Stimulated activated CD8-positive, alpha-beta memory T cell treated with anti-CD3 and anti-CD28 coated beads, Interleukin-4, amount 100 ng/mL, for 48 hours (primary cell): ENCODE measurements at places on chromosomes 2 and 18.

- DNase-seq, result no peak
Measured at GRCh38 chr2:109700680-109701274, 86.6 kb downstream of the SOWAHC start.

DNA sequence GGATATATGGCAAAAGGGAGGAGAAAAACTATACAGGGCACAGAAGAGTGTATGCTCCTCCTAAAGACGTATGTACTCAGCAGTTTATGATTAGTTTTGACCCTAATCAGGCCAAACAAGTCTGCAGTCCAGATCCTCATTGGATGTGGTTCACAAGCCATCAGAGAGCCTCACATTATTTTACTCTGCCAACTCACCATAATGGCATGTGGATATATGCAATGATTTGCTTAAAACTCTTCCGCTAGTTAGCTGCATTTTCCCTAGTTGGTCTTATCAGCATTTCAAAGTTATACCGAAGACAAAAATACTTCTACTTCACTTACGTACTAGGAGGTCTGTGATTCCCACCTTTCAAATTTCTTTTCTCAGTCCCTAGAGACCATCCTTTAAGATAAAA is 198.4 kb downstream of the CMPK2 start:
- DNase-seq, result no peak

DNA sequence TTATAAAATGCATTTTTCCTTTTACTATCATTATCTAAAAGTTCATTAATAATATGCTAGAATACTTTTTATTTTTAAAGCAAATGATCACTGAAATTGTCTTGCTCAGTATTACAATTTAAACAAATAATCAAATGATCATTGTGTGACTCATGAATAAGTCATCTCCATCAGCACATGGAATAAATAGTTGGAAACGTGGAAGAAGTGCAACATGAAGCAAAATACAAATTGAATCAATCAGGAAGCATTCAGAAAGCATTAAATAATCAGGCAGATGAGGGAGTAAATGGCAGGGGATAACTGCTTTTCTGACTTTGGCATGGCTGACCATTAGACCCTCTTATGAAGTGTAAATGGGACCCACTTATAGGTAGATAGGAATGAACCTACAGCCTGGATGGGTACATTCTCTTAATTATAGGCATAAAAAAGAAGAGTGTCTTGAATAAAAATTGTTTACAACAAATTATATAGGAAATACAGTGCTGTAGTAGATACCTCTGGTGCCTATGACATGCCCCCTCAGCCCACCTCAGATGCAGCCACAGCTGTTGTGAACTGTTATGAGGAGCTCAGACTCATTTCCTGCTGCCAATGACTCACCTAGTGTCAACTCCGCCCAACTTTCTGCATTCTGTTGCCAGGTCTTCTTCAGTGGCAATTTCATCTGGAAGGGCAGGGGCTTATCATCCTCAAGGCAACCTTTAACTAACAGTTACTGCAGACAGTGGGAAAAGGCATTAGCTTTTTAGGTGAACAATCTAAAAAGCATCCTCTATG is 936.0 kb downstream of the TRIB2 start:
- DNase-seq, result peak; percentile 23

GRCh38 chr2:121644715-121645114 is 4.5 kb downstream of the CLASP1 start:
- no peak for DNase-seq

DNA sequence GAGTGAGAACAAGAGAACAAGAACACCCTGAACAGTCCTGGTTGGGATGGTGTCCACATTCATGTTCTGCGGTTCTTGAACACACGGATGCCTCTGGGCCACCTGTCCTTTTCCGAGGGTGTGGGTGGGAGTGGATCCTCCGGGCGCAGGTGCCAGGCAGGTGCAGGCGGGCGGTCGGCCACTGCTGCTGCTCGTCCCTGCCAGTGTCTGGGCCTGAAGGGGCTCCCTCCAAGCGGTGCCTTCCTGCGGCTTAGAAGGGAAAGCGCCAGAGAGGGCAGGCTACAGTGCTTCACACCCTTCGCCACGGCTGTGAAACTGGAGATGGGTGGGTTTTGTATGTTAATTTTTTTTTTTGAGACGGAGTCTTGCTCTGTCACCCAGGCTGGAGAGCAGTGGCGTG is 8.0 kb upstream of the D2HGDH start:
- no peak for DNase-seq

GRCh38 chr2:179311101-179311500 is 46.5 kb upstream of the SESTD1 start:
- no peak for DNase-seq

DNA sequence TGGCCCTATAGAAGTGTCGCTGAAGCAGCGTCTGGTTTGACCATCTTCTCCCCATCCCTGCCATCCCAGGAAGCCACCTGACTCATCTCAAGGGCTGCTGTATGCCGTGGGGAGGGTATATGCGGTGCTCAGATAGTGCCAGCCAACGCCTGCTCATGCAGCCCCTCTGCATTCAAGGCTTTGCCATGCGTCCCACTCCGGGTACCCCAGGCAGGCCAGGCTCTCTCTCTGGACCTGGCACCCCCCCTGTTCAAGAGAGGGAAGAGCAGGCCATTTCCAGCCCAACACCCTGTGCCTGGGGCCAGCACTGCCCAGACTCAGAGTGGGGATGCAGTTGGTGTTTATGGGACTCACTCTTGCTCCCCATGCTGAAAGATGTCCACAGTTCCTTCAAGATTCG is 130.0 kb downstream of the GLI2 start:
- no peak for DNase-seq

DNA sequence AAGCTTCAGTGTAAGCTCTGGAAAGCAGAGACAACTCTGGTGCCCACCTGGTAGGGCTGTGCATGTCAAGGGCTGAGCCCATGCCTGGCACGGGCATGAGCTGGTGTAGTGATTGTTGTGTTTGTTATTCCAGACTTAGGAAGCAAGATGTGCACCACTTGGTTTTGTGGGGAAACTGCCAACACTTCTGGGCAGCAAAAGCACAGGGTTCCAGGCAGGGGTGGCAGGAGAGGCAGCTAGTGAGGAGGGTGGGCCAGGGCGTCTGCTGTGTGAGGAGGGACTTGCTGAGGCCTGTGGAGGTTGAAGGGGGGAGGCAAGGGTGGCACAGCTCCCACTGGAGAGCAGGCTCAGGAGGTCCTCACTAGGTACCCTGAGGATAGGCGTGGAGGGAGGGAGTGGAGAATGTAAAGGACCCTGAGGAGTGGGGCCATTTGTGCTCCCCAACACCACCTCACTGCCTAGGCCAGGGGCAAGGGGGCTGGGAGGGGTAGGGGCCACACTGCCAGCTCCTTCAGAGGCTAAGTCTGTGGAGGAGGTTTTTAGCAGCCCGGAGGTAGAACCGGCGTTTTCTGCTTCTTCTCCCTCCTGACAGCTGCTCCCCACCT is 104.0 kb upstream of the POU3F3 start:
- no peak for DNase-seq

DNA sequence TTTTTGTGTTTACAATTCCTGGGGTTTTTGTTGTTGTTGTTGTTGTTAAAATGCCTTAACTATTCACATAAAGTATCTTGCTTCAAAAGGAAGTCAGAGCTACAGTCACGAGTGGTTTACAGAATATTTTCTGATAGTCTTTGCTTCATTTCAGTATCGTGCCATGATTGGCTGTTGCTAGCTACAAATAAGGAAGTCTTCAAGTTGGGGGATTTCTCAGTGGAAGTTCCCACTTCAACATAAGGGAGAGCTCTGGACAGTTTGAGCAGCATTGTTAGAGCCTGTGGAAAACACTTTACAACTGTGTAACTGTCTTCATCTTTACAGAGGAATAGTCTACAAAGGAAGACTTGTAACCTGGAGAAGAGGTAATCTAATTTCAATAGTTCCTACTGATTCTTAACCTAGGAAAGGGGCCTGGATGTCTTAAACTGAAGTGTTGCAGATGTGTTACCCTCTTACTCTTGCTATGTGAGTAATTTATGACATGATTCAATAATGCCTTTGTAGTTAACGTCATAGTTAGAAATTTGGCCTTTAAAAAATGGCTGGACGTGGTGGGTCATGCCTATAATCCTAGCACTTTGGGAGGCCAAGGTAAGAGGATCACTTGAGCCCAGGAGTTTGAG is 23.4 kb upstream of the TANK start:
- no peak for DNase-seq

DNA sequence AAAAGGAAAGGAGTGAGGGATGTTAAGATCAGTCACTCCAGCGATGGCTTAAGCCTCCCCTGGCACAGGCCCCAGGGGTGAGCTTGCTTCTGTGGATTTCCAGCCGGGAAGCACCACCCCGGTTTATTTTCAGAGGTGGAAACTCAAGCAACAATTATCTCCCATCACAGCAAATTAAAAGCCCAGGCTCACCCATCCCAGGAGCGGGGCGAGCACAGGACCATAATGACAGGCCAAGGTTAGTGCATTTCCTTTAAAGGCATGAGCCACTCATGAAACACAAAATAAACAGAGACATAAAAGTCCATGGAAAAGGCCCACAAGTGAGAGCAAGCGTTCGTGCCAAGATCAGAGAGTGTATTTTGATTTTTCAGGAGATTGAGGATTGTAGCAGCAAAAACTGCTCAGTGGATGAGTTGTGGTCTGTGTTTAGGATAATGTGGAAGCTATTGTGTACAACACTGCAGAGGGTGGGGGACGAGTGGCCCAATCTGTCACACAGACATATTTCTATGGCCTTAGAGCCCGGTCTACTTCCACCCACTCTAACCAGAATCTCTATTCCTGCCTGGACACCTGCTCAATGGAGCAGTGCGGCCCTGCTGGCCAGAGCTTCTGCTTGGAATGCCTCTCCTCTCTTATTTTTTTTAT is 111.4 kb upstream of the CDC42EP3 start:
- no peak for DNase-seq

GRCh38 chr18:60232541-60232940 is 140.0 kb downstream of the MC4R start:
- no peak for DNase-seq

GRCh38 chr2:217371781-217372213 is 511.9 kb upstream of the TNP1 start:
- no peak for DNase-seq

- no peak for DNase-seq
Measured at GRCh38 chr2:42879913-42880737, 87.7 kb upstream of the HAAO start.

DNA sequence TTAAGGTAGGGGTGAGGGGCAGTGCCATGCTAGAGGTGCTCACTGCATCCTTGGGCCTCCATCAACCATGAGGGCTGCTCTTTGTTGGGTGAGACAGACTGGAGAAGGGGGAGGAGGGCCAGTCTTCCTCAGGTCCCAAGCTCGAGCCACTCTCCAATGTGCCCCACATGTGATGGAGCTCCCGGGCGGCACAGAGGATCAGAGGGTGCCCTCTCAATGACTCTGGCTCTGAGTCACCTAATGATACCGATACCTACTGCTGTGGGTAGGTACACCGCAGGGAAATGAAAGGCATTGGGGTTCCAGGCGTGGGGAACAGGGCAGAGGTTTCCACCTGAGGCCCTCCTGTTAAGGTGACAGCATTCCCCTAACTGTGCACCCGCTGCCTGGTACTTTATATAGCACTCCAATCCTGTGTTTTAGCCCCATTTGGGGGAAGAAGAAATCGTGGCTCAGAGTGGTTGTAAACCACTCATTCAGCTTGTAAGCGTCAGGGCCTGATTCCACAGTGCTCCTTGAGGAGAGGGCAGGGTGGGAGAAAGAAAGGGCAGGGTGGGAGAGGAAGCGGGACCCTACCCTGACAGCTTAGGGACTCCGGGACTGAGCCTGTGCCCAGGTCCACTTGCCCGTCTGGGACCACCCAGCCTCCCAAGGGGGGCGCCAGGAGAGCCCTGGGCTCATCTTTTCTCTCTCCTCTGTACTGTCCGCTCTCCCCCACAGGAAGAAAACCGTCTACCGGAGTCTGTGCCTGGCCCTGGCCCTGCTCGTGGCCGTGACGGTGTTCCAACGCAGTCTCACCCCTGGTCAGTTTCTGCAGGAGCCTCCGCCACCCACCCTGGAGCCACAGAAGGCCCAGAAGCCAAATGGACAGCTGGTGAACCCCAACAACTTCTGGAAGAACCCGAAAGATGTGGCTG is 1.8 kb downstream of the B3GNT7 start:
- peak; percentile 54 for DNase-seq

- no peak for DNase-seq
Measured at GRCh38 chr2:55361465-55362189, 58.0 kb downstream of the CCDC88A start.

- no peak for DNase-seq
Measured at GRCh38 chr2:135585586-135585985, 54.3 kb downstream of the R3HDM1 start.

- DNase-seq, result no peak
Measured at GRCh38 chr18:74316257-74317170, 875 bp downstream of the C18orf63 start.

- no peak for DNase-seq
Measured at GRCh38 chr18:57078614-57079013, 68.3 kb upstream of the BOD1L2 start.

- DNase-seq, result no peak
Measured at GRCh38 chr18:38042211-38042890, 476.8 kb upstream of the CELF4 start.

GRCh38 chr2:62741954-62742722 is 36.6 kb downstream of the EHBP1 start:
- no peak for DNase-seq
